Stimulated activated CD4-positive, alpha-beta T cell treated with anti-CD3 and anti-CD28 coated beads, Interleukin-12 subunit alpha, Interleukin-12 subunit beta, amount 100 ng/mL, for 24 hours (primary cell): ENCODE measurements at places on chromosomes 7 and 10.

- DNase-seq = peak; percentile 35
Observed at GRCh38 chr7:45136106-45137060, 21.2 kb upstream of the RAMP3 start.

DNA sequence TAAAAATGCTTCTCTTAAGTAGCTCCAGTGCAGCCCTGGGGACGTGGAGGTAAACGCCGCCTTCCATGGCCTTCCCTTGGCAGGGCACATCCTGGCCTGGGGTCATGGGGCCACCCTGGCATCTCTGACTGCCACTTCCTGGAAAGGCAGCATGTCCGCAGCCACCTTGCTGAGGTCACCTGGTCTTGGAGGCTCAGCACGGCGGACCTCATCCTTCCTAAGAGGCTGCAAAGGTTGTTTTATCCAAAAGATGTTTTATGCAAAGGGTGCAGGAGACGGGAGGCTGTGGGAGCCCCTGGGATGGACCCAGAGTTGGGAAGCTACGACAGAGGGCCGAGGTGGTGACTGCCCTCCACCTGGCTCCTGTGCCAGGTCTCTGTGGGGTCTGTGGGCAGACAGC is 106.0 kb downstream of the TCERG1L start:
- DNase-seq = no peak

DNA sequence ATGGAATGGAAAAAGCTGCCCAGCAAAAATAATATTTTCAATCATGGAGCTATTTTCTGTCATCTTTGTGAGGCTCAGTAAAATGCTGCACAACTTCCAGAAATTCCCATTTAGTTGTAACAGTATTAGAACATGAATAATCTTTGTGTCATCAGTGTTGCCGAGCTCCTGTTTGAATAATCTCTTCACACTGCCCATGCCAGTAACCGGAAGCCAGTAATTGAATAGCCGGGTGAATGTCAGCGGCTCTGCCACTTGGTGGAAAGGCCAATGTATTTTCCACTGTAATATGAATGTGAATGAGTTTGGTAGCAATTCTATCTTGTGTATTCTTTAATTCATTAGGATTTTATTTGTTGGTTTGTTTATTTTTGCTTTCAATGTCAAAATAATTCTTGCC is 172.5 kb upstream of the INSYN2A start:
- DNase-seq = no peak

GRCh38 chr10:69009360-69009759 is 20.8 kb downstream of the KIFBP start:
- no peak for DNase-seq

DNA sequence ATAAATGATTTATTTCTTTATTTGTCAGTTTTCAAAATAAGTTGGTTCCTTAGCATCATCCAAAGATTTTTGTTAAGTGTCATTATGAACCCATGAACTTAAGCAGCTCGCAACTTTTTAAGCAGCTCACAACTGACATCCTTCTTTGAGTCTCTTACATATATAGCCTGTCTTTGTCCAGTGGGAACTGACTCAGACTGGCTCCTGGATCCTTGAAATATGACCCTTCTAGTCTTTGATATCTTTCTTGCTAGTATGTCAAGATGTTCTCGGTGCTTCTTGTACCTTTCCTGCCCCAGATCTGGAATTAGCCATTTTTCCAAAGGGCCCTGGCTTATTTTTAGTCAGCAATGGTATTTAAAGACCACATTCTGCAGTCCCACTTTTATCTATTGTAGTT is 53.9 kb upstream of the ARID5B start:
- DNase-seq = no peak

DNA sequence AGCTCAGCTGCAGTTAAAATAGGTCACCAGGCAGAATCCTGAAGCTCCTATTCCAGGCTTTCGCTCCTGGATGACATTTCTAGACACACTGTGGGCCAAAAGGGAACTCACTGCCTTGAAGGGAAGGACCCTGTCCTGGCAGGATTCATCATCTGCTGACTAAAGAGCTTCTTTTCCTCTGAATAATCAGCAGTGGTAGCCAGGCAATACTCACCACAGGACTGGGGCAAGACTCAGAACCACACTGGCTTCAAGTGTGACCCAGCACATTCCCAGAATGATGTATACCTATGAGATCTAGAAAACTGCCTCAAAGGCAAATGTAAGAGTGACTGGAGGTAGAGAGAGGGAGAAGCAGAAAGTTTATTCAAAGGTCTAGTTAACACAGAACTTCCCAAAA is 29.5 kb upstream of the EBF3 start:
- DNase-seq = no peak

DNA sequence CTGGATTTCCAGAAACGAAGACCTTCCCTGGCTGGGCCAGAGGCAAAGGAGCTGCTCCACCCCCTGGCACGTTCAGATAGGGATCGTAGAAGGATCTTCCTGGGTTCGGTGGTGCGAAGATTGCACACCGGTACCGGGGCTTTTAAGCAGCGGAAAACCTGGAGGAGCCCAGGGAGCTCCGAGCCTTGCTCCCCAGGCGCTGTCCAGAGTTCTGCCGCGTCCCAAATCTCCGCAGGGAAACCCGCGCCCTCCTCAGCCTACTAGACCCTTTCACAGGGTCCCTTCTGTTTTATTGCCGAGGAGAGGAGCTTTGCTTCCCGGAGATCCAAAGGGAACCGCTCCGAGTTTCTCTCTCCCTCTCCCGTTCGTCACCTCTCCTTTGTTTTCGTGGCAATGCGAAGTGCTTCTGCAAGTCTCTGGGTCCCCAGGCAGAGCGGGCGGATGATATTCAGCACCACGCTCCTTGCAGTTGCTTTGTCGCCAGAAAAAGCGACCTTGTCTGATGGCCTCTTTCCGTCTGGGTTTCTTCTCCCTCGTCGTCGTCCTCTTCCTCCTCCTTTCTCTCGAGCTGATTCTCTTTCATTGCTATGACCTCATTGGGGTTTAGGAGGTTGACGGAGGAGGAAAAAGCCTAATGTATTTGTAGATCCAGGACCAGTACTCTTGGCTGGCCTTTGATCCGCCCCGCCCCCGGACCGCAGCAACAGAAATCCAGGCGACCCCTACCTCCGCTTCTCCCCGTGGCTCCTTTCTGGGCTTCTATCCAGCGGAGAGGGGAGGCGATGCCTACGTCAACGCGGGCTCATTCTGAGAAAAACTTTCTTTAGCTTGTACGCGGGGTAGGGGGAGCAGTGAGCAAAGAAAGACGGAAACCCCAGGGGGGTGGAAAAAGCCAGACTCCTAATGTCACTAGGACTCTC is at the start of gene TMEM196:
Gene TMEM196 (minus strand): TSS at position 777 of the 920 bp plus-strand sequence. CDS start 921 bp downstream, outside the sequence.
- no peak for DNase-seq

DNA sequence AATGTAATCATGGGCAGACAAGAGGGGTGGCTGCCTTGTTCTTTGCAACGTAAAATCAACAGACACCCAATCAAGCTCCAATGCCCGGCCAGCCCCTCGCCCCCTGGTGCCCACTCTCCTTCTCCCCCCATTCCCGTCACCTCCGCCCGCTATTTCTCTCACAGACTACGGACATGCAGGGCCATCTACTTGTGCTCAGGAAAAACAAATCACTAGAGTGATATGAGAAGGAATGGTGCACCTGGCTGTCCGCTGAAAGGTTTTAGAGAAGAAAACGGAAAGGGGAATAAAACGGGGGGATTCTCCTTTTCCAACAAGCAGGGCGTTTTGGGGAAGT is 396 bp downstream of the GRM8 start:
- no peak for DNase-seq

GRCh38 chr10:117170244-117170643 is 27.0 kb upstream of the KCNK18 start:
- DNase-seq = no peak

GRCh38 chr7:140289804-140290203 is 108.5 kb downstream of the SLC37A3 start:
- no peak for DNase-seq

GRCh38 chr7:129751916-129752315 is 140.4 kb downstream of the NRF1 start:
- no peak for DNase-seq
